Stimulated activated CD8-positive, alpha-beta memory T cell treated with anti-CD3 and anti-CD28 coated beads, Interleukin-7, amount 100 ng/mL, for 1 hour (primary cell): ENCODE measurements at places on chromosomes 7 and 10.

DNA sequence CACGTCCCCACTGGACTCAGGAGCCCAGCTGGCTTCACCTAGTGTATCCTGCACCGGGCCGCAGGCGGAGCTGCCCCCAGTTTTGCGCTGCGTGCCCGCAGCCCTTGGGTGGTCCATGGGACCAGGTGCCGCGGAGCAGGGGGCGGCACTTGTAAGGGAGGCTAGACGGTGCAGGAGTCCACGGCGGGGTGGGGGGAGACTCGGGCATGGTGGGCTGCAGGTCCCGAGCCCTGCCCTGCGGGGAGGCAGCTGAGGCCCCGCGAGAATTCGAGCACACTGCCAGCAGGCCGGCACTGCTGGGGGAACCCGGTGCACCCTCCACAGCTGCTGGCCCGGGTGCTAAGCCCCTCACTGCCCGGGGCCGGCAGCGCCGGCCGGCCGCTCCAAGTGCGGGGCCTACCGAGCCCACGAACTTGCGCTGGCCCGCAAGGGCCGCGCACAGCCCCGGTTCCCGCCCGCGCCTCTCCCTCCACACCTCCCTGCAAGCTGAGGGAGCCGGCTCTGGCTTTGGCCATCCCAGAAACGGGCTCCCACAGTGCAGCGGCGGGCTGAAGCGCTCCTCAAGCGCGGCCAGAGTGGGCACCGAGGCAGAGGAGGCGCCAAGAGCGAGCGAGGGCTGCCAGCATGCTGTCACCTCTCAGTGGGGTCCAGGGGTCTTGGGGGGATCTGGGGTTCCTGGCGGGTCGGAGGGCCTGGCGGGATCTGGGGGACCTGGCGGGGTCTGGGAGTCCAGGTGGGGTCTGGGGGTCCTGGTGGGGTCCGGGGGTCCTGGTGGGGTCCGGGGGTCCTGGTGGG lies 81.4 kb downstream of the VIPR2 start:
- DNase-seq, result no peak

GRCh38 chr10:124417895-124418725 lies 613 bp downstream of the OAT start:
- peak; percentile 12 for DNase-seq

DNA sequence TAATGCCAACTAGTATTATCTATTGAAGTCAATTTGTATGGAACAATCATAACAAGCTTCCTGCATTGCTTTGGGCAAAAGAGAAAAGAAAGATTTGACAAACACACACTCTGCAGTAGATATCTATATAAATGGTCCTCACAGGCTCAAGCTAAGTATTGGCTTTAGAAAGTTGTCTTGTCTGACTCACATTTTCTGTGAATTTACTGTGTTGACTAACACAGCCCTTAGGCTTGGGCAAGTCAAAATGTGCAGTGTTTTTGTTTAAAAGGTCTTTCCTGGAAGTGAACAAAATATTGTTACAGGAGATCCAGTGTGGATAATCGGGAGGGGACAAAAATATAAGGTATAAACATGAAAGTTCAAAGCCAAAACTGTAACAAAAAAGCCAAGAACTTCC lies 194.4 kb downstream of the RELN start:
- no peak for DNase-seq

DNA sequence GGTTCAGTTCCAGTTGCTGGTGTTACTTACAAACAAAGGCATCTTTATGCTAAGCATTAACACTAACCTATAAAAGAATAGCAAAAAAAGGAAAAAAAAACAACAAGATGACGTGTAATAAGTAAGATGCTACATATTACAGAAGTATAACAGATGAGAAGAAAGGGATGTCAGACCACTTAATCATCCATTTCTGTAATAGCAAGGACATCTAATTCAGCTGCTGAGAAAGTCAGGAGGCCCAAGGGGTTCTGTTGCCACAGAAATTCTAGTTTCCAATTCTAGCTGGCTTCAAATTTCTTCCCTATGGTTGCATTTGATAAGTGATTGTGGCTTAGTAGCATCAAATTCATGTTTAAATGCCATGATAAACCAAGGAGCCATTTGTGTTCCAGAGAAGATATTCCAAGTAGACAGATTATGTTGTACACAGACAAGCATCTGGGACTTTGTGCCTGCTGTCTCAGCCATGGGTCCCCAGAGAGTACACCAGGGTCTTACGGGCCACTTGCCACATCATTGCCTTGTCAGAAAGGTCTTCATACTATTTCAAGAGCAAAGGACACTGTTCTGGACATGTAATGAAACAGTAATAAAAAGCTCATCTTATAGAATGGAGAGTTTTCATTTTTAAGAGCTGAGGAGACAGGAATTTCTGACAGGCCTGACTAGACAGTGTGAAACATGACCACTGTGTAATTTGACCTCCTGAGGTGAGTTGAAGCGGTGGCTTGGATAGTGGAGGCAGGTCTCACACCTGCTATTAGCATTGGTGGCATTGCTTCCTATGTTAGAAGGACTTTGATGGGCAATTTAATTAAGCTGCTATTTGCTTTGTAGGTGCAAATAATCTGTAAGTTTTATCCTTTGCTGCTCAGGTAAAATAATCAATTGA lies 4.2 kb upstream of the ASB4 start:
- no peak for DNase-seq

DNA sequence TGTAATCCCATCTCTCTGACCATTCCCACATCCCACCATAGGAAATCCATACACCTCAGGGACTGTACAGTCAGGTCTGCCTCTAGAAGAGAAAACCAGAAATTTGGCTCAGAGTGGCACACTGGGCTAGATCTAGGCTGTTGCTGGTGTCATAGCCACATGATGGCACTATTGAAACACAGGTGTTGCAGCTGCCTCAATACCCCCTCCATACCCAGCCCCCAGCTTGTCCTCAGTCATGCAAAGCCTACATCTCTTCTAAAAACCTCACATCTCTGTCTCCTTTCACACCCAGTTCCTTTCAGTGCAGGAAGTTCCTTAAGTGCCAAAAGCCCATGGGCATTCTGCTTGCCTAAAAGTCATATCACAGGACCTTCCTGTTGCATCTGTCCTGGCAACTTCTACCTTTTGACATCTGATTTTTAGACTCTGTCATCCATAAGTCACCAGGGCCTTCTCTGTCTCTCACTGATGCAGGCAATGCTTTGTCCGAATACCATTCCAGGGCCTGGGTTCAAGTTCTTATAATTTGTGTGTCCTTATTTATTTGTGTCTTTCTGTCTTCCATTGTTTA lies 27.0 kb upstream of the HIBADH start:
- DNase-seq, result no peak

GRCh38 chr10:34444223-34445183 lies 370.6 kb downstream of the PARD3 start:
- DNase-seq, result no peak
